GM23338 (cell line): ENCODE measurements at places on chromosomes 2 and 18. TPM values are rescaled to one million over a fixed set of nuclear protein-coding genes. Genes with fewer than 3 reads are reported as not detected.

- DNase-seq = peak; percentile 80
Measured at GRCh38 chr18:23259701-23260681, 124.7 kb downstream of the CABLES1 start.

DNA sequence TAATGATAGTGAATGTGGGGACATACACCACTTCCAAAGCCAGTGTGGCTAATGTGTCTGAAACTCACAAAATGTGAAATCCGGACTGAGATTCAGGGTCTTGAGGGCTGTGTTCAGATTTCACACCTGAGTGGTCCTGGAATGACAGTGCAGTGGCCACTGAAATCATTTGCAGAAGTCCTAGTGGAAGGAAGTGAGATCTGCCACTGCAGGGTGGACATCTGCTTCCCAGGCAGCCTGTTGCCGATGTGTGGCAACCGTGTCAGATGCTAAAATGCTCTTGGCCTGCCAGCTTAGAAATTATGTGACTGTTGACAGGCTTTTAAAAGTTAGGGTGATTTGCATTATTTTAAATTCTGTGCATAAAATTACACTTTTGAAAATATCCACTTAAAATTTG, 77.8 kb upstream of the TMEM200C start:
- no peak for DNase-seq

- peak; percentile 25 for DNase-seq
Measured at GRCh38 chr2:96500385-96501066, 4.6 kb downstream of the NEURL3 start.

POMC gene
- total RNA-seq = 7.8 and 12.3 TPM in 2 replicates

- DNase-seq = no peak
Measured at GRCh38 chr2:241814393-241814642, 5.3 kb downstream of the NEU4 start.

ELOA2 gene
- not detected in 2 replicates for total RNA-seq

MPP4 gene
- total RNA-seq = 0.35 TPM in 1 of 2 replicates, not detected in the other

DNA sequence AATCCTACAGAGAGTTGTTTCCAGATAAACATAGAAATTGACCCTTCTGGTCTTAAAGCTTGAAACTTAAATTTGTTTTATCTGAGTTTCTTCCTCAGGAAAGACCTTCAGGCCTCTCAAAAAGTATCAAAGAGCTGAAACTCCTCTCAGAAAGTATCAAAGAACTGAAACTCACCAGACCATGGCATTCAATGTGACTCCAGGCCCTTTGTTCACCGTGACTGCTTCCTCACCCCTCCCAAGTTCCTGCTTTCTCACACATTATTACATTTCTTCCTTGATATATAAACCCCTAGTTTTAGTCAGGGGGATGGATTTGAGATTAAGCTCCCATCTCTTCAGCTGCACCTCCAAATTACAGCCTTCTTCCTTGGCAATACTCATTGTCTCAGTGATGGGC, 6.0 kb downstream of the ANKMY1 start:
- no peak for DNase-seq

RAB31 gene
- total RNA-seq = 18.8 and 33.8 TPM in 2 replicates

ACKR3 gene
- 3.0 and 3.1 TPM in 2 replicates for total RNA-seq
